Memory B cell (primary cell): ENCODE measurements at places on chromosomes 7 and 10.
A peak's percentile ranks its signal among the peaks of the same experiment; 100 is the strongest.

- H3K27me3 ChIP-seq: no peaks in the 10 kb centered on the region
- DNase-seq: no peak
- no peak overlapping the region for H3K4me3 ChIP-seq
- H3K27ac ChIP-seq: no peak overlapping the region
- H3K4me1 ChIP-seq: peaks cover 26% of the 10 kb centered on the region
These were observed 217.1 kb upstream of the AOAH start for GRCh38 chr7:36941359-36941758.

GRCh38 chr7:8437606-8438005 lies 4.2 kb downstream of the NXPH1 start:
- no peak for DNase-seq
- H3K27ac ChIP-seq: no peak overlapping the region
- H3K4me1 ChIP-seq: peaks cover 20% of the 10 kb centered on the region
- H3K36me3 ChIP-seq: peaks cover 4% of the 10 kb centered on the region

- H3K4me3 ChIP-seq: no peak overlapping the region
- peaks cover 24% of the 10 kb centered on the region for H3K4me1 ChIP-seq
- no peak overlapping the region for H3K27ac ChIP-seq
- H3K36me3 ChIP-seq: peaks cover 54% of the 10 kb centered on the region
These were observed 140.0 kb downstream of the GRK5 start for GRCh38 chr10:119347181-119347974.

DNA sequence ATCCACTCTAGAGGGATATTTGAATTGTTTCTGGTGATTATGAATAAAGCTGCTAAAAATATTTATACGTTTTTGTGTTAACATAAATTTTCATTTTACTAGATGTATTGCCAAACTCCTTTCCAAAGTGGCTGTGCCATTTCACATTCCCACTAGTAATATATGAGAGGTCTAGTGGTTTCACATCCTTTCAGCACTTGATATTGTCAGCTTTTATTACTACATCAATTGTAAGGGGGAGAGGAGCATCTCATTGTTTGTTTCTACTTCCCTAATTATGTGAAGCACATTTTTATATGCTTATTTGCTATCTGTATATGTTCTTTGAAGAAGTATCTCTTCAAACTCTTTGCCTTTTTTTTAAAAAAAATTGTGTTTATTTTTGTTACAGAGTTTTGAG lies 184.5 kb downstream of the ADK start:
- no peak overlapping the region for H3K27ac ChIP-seq
- no peaks in the 10 kb centered on the region for H3K27me3 ChIP-seq
- no peak for DNase-seq
- peaks cover 13% of the 10 kb centered on the region for H3K36me3 ChIP-seq
- no peak overlapping the region for H3K4me3 ChIP-seq

GRCh38 chr10:78078539-78079330 lies 45.1 kb downstream of the RPS24 start:
- H3K36me3 ChIP-seq: peaks cover 4% of the 10 kb centered on the region
- H3K27me3 ChIP-seq: peaks cover 6% of the 10 kb centered on the region
- H3K4me1 ChIP-seq: no peaks in the 10 kb centered on the region
- no peak overlapping the region for H3K4me3 ChIP-seq

GRCh38 chr7:157788573-157788972 lies 451.8 kb downstream of the DNAJB6 start:
- peaks cover 2% of the 10 kb centered on the region for H3K4me1 ChIP-seq
- H3K36me3 ChIP-seq: no peaks in the 10 kb centered on the region
- peaks cover 2% of the 10 kb centered on the region for H3K27me3 ChIP-seq
- no peak overlapping the region for H3K27ac ChIP-seq
- no peak overlapping the region for H3K4me3 ChIP-seq

DNA sequence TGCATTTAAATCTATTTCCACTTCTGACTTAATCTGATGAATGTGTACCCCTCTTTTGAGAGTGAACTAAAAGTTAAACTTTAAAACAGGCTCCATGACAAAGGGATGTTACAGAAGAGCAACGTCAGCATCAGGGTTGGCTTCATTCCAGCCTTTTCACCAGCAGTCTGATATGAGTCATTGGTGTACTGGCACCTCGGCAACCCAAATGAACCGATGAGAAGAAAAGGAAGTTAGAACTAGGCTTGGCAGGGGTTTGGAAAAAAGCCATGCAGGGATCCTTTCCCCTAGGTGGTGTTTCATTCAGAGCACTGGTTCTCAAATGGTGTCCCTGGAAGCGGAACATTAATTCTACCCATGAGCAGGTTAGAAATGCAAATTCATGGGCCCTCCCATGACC lies 53.6 kb downstream of the SEC61G start:
- H3K36me3 ChIP-seq: peaks cover 2% of the 10 kb centered on the region
- no peak overlapping the region for H3K4me3 ChIP-seq
- no peak overlapping the region for H3K27ac ChIP-seq
- no peaks in the 10 kb centered on the region for H3K27me3 ChIP-seq
- no peak for DNase-seq

- no peak overlapping the region for H3K27ac ChIP-seq
- DNase-seq: peak; percentile 78
- peak overlapping the region; percentile 86 for H3K4me3 ChIP-seq
- peaks cover 12% of the 10 kb centered on the region for H3K4me1 ChIP-seq
- no peaks in the 10 kb centered on the region for H3K36me3 ChIP-seq
These were observed 46.4 kb upstream of the TMEM72 start for GRCh38 chr10:44864637-44865288.

DNA sequence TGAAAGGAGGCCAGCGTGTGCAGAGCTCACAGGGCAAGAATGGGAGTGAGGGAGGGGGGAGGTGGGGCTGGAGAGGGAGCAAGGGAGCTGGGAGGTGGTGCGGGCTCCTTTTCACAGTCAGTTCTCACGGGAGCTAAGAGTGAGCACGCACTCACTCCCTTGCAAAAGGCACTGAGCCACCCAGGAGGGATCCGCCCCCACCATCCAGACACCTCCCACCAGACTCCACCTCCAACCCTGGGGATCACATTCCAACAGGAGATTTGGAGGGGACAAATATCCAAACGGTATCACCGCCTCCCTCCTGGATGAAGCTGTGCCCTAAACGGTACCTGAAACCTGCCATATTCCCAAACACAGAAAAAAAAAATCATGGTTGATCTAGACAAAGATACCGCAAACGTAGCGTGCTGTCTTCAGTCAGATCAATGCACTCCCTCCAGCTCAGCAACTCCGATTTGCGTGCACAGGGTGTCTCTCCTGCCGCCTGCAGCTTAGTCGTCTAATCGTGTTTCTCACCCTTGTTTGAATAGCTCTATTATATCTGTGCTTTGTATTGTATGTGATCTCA lies 20.3 kb upstream of the PRKAG2 start:
- H3K27ac ChIP-seq: no peak overlapping the region
- H3K4me3 ChIP-seq: no peak overlapping the region
- H3K36me3 ChIP-seq: no peaks in the 10 kb centered on the region
- H3K4me1 ChIP-seq: no peaks in the 10 kb centered on the region

DNA sequence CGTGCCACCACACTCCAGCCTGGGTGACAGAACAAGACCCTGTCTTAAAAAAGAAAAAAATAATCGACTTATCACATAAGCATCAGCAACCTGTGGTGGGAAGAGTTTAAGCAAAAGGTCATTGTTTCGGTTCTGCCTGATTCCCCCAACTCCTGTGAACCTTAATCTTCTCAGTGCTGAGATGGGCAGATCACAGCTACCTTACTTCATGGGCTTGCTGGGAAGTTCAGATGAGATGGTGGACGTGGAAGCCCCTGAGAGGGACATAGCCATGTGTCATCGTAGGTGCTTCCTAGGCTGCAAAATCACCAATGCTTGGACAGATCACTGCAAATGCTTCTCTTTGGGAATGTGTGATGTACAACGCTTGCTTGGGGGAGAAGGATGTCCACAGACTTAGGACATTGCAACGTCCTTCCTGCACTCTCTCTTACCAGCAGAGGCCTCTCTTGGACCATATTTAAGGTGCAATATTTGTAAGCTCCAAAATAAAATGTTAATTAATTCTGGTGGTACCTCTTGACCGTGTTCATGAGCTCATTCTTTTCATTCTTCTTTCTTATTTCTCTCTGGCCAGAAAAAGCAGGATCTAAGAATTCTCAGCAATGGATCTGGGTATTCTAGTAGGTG lies 8.6 kb downstream of the GJD4 start:
- H3K27ac ChIP-seq: no peak overlapping the region
- peaks cover 2% of the 10 kb centered on the region for H3K4me1 ChIP-seq
- peaks cover 18% of the 10 kb centered on the region for H3K27me3 ChIP-seq
- DNase-seq: no peak
- no peaks in the 10 kb centered on the region for H3K36me3 ChIP-seq

DNA sequence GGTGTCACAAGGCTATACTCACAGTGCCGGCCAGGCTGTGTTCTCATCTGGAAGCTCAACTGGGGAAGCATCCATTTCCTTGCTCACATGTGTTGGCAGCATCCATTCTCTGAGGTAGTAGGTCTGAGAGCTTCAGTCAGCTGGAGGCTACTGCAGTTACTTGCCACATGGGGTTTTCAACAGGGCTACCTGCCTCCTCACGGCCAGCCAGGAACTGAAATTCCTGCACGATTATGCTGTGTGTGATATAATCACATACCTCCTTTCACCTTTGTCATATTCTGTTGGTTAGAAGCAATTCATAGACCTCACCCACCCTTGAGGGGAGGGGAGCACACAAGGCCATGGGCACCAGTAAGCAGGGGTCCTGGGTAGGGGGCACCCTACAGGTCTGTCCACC lies 37.4 kb downstream of the PYROXD2 start:
- peaks cover 5% of the 10 kb centered on the region for H3K36me3 ChIP-seq
- no peak overlapping the region for H3K4me3 ChIP-seq
- no peaks in the 10 kb centered on the region for H3K4me1 ChIP-seq
- no peak for DNase-seq
- H3K27ac ChIP-seq: no peak overlapping the region
- H3K27me3 ChIP-seq: peaks cover 11% of the 10 kb centered on the region

GRCh38 chr7:70005891-70006260 lies 407.6 kb downstream of the AUTS2 start:
- no peaks in the 10 kb centered on the region for H3K27me3 ChIP-seq
- H3K4me1 ChIP-seq: peaks cover 20% of the 10 kb centered on the region
- H3K27ac ChIP-seq: peak overlapping the region; percentile 55
- H3K4me3 ChIP-seq: no peak overlapping the region

DNA sequence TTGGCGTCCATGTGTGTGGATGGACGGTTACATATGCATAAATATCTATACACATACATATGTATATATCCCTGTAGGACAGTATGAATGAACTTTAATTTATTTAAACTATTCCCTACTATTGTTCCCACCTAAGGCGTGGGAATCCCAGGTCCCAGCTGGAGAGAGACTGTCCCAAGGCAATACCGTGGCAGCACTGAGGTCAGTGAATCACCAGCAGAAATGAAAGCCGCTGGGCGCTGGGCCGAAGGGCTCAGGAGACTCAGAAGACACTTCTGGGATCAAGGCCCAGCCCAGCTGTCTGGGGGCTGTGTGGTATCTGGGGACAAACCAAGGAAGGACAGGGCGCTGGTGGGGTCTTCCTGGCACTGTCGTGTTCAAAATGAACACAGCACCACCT lies 49.6 kb upstream of the MYL10 start:
- no peak overlapping the region for H3K4me3 ChIP-seq
- H3K4me1 ChIP-seq: no peaks in the 10 kb centered on the region
- H3K27ac ChIP-seq: no peak overlapping the region
- DNase-seq: no peak
- no peaks in the 10 kb centered on the region for H3K36me3 ChIP-seq
